Smooth muscle cell of trachea (primary cell): ENCODE measurements at places on chromosomes 12 and 14. TPM values are rescaled to one million over a fixed set of nuclear protein-coding genes. Genes with fewer than 3 reads are reported as not detected.

C1QL4 gene
- total RNA-seq: 0.17 and 0.29 TPM in 2 replicates

ESR2 gene
- total RNA-seq: 0.29 and 0.50 TPM in 2 replicates

NOPCHAP1 gene
- total RNA-seq: 4.6 and 6.3 TPM in 2 replicates

CCDC38 gene
- total RNA-seq: not detected in 2 replicates

GAS2L3 gene
- 15.5 and 44.1 TPM in 2 replicates for total RNA-seq

FAM186B gene
- total RNA-seq: 0.29 and 0.99 TPM in 2 replicates

KRT81 gene
- 0.15 TPM in 1 of 2 replicates, not detected in the other for total RNA-seq

PRICKLE1 gene
- total RNA-seq: 3.6 and 8.1 TPM in 2 replicates

TAS2R20 gene
- total RNA-seq: 2.8 and 5.1 TPM in 2 replicates

ANKRD33 gene
- 0.15 and 0.33 TPM in 2 replicates for total RNA-seq

NGB gene
- total RNA-seq: not detected in 2 replicates

SRRM4 gene
- total RNA-seq: under 0.01 TPM in 1 of 2 replicates, not detected in the other

PARP11 gene
- total RNA-seq: 6.3 and 8.4 TPM in 2 replicates

SMCO3 gene
- total RNA-seq: 0.15 and 0.17 TPM in 2 replicates

ACTN1 gene
- 225 and 373 TPM in 2 replicates for total RNA-seq

RPL10L gene
- total RNA-seq: not detected in 2 replicates

NTS gene
- total RNA-seq: 0.50 and 1.2 TPM in 2 replicates

RAD9B gene
- 0.29 and 0.83 TPM in 2 replicates for total RNA-seq

GLI1 gene
- 1.2 and 1.6 TPM in 2 replicates for total RNA-seq

FOXN4 gene
- total RNA-seq: not detected in 2 replicates

CLEC1B gene
- not detected in 2 replicates for total RNA-seq

E2F7 gene
- 3.8 and 6.3 TPM in 2 replicates for total RNA-seq

HOXC12 gene
- total RNA-seq: not detected in 2 replicates

PLEKHA5 gene
- 45.8 and 61.2 TPM in 2 replicates for total RNA-seq

LHX5 gene
- not detected in 2 replicates for total RNA-seq

SERPINA10 gene
- total RNA-seq: 0.17 TPM in 1 of 2 replicates, not detected in the other

OR5AU1 gene
- total RNA-seq: 0.15 TPM in 1 of 2 replicates, not detected in the other
